T-helper 2 cell (primary cell): ENCODE measurements at places on chromosomes 7 and 10.

- no peak for DNase-seq
Observed at GRCh38 chr7:50141854-50142253, 48.8 kb upstream of the ZPBP start.

- DNase-seq = no peak
Observed at GRCh38 chr7:28041508-28042314, 138.9 kb downstream of the JAZF1 start.

- DNase-seq = no peak
Observed at GRCh38 chr10:10987111-10987510, 30.6 kb upstream of the CELF2 start.

DNA sequence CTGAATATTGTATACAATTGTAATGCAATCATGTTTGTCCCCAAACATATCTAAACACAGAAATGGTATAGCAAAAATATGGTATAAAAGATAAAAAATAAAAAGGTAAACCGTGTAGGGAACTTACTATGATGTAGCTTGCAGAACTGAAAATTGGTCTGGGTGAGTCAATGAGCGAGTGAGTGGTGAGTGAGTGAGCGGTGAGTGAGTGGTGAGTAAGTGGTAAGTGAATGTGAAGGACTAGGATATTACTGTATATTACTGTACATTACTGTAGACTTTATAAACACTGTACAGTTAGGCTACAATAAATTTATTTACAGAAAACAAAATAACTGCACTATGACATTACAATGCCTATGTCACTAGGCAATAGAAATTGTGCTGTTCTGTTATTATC is 1163.2 kb upstream of the SORCS1 start:
- DNase-seq = no peak

DNA sequence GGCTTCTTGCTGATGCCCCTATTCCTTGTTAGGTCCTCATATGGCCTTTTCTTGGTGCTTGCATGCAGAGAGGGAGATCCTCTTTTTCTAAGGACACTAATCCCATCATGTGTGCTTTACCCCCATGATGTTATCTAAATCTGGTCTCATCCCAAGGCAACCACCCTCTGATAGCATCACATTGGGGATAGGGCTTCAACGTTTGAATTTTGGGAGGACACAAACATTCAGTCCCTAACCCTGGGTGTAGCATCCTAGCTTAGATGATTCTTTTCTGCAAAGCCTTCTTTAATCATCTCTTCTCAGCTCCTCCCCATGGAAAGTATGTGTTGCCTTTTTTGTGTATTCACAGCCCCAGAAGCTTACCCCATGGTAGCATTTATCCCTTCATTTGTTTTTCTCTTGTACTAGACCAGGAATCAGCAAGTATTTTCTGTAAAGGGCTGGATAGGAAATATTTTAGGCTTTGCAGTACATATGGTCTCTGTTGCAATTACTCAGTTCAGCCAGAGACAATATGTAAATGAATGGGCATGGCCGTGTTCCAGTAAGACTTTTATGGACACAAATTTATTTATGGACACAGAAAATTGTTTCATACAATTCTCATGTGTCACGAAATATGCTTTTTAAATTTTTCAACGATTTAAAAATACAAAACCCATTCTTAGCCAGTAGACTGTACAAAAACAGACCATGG is 101.5 kb upstream of the CSTF2T start:
- no peak for DNase-seq

GRCh38 chr7:10657837-10658236 is 315.8 kb upstream of the PHF14 start:
- no peak for DNase-seq

DNA sequence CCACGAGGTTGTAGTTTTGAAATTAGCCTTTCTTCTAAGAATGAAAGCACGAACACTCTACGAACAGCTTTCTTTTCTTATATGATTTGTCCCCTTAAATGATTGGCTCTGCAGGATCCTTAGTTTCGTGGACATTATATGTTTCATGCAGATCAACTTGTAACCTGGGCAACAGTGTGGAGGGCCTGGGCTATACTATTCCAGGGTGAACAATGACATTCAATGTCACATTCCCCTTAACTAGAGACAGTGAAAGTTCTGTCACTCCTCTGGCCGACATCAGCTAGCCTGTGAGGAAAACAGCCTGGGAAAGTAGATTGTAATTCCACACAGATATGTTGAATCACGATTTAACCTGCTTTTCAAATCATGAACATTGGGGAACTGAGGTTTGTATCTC is 23.4 kb downstream of the TAS2R16 start:
- DNase-seq = no peak

- DNase-seq = no peak
Observed at GRCh38 chr10:91022924-91023699, 102.2 kb upstream of the ANKRD1 start.

- no peak for DNase-seq
Observed at GRCh38 chr7:28698840-28699239, 259.3 kb downstream of the TRIL start.

- no peak for DNase-seq
Observed at GRCh38 chr10:28375399-28376354, 72.8 kb upstream of the MPP7 start.

DNA sequence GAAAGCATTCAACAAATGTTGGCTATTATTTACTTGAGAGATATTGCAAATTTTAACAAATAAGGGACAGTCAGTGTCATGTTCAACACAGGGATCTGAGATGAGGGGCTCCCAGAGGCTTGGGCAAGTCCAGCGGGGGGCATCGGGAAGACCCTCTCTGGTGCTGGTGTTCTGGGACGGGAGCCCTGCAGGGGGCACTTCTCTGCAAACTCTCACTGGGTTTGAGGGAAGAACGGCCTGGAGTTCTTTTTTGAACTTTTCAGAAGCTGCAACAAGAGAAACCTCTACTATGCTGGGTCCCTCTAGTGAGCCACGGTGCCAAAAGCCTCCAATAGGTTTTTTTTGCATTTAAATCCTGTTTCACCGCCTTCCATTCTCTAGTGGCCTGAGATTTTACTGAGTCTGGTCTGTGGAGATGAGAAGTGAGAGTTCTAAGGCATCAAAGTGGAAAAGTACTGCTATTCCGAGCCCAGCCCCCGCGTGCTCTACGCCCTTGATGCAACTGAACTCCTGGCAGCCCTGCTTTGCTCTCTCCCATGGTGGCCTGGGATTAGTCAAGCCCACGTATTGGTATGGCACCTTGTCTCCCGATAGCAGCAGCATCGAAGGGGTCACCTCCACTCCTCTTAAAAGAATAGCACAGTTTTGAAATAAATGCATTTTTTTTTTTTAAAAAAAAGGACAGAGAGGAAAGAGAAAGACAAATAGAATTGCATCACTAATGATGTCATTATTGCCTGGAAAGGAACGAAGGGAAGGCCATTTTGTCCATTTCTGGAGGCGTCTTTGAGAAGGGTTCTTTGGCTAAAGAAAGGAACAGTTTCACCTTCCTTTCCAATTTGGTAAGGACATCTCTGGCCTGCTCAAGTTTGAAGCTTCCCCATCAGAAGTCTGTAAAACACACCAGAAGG is 43.5 kb downstream of the CLEC2L start:
- no peak for DNase-seq

DNA sequence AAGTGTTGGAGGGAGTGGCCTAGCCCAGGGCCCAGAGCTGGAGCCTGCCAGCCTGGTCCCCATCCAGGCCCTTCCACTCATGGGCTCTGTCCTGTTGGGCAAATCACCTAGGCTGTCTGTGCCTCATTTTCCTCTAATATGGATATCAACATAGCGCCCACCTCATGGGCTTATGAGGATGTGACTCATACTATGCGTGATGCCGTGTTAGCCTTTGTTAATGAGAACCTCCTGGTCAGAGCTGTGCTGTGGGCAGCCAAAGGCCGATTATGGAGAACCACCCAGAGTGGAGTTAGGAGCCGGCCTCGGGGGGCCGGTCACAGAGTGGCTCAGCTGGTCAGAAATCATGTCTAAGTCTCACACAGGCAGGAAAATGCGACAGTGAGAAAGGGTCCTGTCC is 306.4 kb downstream of the PAXIP1 start:
- no peak for DNase-seq

- no peak for DNase-seq
Observed at GRCh38 chr10:35559416-35559815, 45.7 kb upstream of the GJD4 start.

DNA sequence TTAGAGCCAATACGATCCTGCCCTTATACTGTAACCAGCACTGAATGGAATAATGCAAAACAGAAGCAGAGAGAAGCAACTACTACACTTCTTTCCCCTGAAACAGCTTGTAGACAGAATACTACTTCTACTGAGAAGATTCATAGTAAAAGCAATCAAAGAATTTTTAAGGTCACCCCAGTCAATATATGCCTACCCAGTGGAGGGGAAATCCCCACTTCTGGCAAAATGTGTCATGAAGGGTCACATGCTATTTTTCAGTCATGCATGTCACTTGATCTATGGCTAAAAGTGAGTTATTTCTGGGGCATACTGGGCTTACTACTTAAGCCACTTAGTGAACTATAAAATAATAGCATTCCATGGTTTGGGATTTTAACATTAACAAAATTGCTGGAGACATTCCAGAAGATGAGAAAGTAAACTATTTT is 25.6 kb downstream of the IRF5 start:
- DNase-seq = no peak

- DNase-seq = no peak
Observed at GRCh38 chr10:124064676-124065075, 28.7 kb downstream of the CHST15 start.

DNA sequence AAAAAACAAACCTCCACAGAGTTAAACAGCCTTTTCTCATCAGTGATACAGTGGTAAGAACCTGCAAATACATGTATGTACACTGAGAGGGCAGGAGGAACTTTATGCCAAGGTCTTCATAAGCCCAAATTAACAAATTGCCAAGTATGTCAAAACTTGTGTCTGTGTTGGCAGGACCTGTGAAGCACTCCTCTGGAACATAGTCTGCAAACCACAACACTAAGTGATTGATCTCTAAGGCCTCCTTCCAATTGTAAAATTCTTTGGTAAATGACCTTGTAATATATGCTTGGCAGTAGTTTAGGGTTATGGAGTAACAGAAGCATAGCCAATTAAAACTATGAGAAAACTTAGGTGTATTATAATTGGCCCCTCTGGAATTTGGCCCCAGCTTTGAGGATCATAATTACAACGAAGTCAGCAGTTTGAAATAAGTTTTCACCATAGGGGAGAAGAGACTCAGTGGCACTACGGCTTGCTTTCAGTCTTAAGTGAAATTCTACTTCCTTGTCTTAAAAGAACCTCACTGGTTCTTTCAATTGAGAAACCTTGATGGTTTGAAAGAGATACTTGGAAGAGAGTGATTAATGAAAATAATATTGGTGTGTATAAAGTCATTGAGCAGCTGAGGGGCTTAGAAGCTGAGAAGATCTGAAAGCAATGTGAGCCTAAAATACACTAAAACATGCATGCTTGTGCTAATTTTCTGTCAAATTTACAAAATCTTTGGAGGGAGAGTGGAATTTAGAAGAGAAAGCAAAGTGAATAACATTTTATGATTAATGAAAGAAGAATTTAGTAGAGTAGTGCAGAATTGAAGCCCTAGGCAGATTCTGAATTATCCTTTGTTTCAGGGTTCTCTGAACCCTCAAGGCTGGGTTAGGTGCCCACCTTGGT is 57.6 kb downstream of the CNNM2 start:
- DNase-seq = no peak

- peak; percentile 64 for DNase-seq
Observed at GRCh38 chr10:34696423-34696822, 118.7 kb downstream of the PARD3 start.

- no peak for DNase-seq
Observed at GRCh38 chr7:132249256-132249971, 326.9 kb downstream of the PLXNA4 start.

- no peak for DNase-seq
Observed at GRCh38 chr7:22718200-22718711, 8.7 kb upstream of the IL6 start.

DNA sequence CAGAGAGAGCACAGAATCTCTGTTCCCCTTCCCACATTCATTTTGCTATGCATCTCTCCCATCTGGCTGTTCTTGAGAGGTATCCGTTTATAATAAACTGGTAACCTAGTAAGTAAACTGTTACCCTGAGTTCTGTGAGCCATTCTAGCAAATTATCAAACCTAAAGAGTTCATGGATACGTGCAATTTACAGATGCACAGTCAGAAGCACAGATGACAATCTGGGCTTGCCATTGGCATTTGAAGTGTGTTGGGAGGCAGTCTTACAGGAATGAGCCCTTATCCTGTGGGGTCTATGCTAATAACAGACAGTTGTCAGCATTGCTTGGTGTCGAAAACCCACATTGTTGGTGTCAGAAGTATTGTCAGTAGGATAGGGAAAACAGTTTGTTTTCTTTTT is 151.8 kb downstream of the CFTR start:
- DNase-seq = no peak

- no peak for DNase-seq
Observed at GRCh38 chr7:27640884-27641574, 21.7 kb downstream of the HIBADH start.

- DNase-seq = no peak
Observed at GRCh38 chr7:8481752-8482446, 48.5 kb downstream of the NXPH1 start.

- no peak for DNase-seq
Observed at GRCh38 chr7:78368771-78369170, 570.2 kb downstream of the PHTF2 start.

DNA sequence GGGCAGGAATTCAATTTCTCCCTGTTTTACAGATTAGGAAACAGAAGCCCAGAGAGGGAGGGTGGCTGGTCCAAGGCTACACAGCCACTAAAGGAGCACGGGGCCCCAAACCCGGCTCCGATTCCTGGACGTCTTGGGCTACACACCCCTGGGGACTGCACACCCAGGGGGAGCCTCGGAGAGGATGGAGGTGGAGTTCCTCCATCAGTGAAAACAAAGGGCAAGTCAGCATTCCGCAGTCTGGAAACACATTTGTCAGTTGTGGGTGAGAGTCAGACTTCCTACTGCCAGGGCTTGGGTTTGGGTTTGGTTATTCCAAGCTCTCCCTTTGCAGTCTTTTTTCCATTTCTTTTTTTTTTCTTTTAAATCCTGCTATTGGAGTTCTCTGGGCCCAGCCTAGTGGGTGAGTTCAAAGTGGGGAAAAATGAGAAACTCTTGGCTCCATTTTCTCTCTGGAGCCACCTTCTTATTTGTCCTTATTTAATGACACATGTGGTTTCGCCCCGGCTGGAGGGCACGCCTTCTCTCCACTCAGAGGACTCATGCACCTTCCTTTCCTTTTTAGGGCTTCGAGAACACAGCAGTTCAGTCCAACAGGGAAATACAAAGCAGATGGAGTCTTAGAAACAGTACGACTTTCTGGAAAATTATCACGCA is 59.9 kb upstream of the AQP1 start:
- DNase-seq = no peak

GRCh38 chr7:129176916-129177710 is 11.3 kb upstream of the SMO start:
- no peak for DNase-seq

- DNase-seq = peak; percentile 5
Observed at GRCh38 chr10:6840766-6841165, 260.7 kb upstream of the PRKCQ start.

GRCh38 chr10:6020826-6021225 is 41.3 kb downstream of the IL2RA start:
- DNase-seq = no peak

- DNase-seq = no peak
Observed at GRCh38 chr7:52771177-52771576, 264.3 kb upstream of the POM121L12 start.
